Dermis blood vessel endothelial cell (primary cell): ENCODE measurements at places on chromosomes 4 and X. TPM values are rescaled to one million over a fixed set of nuclear protein-coding genes. Genes with fewer than 3 reads are reported as not detected.

ASMT gene
- total RNA-seq: not detected in 2 replicates

HAND2 gene
- total RNA-seq: not detected in 2 replicates

OTC gene
- 2.4 and 4.5 TPM in 2 replicates for total RNA-seq

UBA1 gene
- 126 and 194 TPM in 2 replicates for total RNA-seq

STPG2 gene
- 0.17 TPM in 1 of 2 replicates, not detected in the other for total RNA-seq

TLR10 gene
- total RNA-seq: not detected in 2 replicates

PLK4 gene
- total RNA-seq: 7.1 and 25.7 TPM in 2 replicates

ODAM gene
- total RNA-seq: not detected in 2 replicates

ZFYVE28 gene
- total RNA-seq: 7.5 and 8.6 TPM in 2 replicates

- DNase-seq: peak; percentile 57
These were observed 17.7 kb downstream of the ACSL1 start for GRCh38 chr4:184807797-184808712.

GRCh38 chrX:108447303-108447702 is 7.7 kb downstream of the COL4A5 start:
- peak; percentile 0 for DNase-seq

GRCh38 chr4:122229857-122230256 is 77.7 kb downstream of the BLTP1 start:
- no peak for DNase-seq

DNA sequence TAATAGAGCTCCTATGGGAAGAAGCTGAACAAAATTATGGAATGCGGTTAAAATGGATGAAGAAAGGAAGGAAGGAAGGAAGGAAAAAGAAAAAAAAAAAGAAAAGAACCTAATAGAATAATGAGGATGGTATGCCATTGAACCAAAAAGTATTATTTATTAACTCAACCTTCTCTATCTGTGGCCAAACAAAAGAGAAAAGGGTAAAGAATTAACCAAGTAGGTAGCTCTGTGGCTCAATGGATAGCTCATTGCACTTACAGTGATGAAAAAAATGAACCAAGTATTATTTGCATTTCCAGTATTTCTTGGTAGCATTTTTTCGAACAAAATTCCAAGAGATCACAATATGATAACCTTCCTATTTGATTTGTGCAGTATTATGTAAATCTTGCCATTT is 56.9 kb upstream of the SLC39A8 start:
- no peak for DNase-seq

GRCh38 chr4:119314356-119314755 is 7.6 kb downstream of the FABP2 start:
- peak; percentile 69 for DNase-seq

- DNase-seq: no peak
These were observed 55.5 kb downstream of the VCX3B start for GRCh38 chrX:8520178-8520577.

GRCh38 chrX:15790769-15791290 is 546 bp downstream of the ZRSR2 start:
- peak; percentile 31 for DNase-seq

DNA sequence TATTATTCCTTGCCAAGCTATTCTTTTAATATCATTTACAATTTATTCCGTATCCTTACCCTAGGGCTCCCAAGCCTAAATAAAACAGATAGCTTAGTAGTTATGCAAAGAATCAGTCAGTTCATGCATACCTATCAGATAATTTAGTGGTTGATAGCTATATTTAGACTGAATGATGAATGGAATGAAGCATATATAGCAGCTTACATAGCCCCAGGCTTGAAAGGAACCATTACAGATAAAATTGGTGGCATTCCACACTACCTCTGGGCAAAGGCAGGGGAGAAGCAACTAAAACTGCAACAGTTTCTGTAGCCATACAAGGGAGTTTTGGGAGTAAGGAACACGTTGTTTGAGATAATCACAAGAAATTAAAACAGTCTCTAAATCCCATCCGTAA is 2.7 kb downstream of the ACE2 start:
- DNase-seq: no peak

GRCh38 chr4:55920571-55920970 is 28.2 kb upstream of the CEP135 start:
- no peak for DNase-seq

DNA sequence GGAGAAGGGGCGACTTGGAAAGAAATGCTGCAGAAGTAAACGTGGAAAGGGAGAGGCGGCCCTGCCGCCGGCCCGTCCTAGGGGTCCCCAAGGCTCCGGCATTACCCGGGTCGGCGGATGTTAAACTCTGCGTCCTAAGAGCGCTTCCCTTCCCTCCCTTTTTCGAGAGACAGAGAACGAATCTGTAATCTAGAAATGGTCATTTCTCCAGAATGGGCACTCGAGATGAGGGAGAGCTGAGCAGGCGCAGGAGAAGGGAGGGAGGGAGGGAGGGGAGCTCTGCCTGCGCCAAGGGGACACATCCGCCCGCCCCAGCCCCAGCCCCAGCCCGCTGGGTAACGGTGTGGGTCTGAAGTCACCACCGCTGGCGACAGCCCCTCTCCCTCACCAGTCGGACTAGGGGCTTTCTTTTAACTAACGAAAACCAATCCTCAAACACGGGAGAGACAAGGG is 1.7 kb downstream of the HCFC1 start:
- DNase-seq: peak; percentile 23

GRCh38 chr4:154399259-154399974 is 92.2 kb downstream of the DCHS2 start:
- no peak for DNase-seq

DNA sequence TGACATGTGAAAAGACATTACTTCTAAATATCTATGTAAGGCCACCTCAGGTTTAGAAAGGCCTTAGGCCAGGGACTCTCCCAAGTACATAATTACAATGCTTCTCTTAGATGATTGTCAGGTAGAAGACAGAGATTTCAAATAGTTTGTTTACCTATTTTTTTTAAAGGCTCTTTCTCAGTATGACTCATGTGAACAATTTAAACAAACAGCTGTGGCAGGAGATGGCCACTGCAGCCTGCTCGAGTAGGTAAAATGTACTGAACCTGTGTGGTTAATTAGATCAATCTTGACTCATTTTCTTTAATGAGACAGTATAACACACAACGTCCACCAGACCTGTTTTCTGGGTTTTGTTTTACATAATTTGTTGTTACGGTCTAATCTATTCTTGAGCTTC is 50.2 kb downstream of the LEF1 start:
- no peak for DNase-seq

GRCh38 chrX:12319003-12319519 is 180.8 kb downstream of the FRMPD4 start:
- DNase-seq: no peak

- DNase-seq: no peak
These were observed 18.5 kb downstream of the CC2D2A start for GRCh38 chr4:15488136-15488535.

DNA sequence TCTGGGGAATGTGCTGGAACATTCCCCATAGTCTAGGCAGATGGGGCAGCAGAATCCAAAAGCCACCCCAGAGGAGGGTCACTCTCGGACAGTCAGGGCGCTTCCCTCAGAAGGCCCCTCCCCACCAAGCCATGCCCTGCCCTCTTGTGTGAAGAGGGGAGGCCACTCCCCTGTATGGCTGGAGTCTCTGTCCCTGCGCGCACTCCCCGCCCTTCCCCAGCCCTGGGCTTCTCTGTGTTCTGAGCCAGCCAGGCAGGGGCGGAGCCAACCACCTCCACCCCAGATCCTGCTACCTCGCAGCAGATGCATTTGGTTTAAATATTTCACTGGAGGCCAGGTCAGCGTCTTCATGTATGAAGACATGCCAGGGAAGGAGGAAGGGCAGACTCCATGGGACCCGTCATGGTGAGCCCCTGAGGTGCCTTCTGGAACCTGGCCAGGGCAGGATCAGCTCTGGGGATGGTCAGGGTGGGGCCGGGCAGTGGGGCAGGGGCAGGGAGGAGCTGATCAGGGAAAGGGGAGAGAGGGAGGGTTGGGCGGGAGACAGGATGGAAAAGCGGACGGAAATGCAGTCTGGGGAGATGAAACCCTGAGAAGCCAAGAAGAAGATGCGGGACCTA is 107.3 kb downstream of the ADRA2C start:
- DNase-seq: no peak

GRCh38 chrX:95057341-95057740 is 1383.3 kb downstream of the FAM133A start:
- no peak for DNase-seq
